ENCODE measurements at places on chromosomes 5 and 9. TPM values are rescaled to one million over a fixed set of nuclear protein-coding genes. Genes with fewer than 3 reads are reported as not detected.

DNA sequence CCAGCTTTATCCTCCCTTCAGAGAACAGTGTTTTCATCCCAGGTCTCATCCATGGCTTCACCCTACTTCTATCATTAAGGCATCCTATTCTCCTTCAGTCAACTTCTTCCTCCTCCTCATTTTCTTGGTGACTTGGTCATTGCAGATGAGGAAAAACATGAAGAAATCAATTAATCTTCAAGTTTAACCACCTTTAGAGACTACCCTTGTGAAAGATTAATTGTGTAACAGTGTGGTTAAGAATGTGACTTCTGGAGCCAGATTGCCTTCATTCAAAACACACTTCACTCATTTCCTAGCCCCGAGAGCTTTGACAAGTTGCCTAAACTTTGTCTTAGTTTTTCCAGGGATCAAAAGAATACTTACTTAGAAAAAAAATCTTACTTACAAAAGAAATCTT is 110.0 kb downstream of the STK32A start:
- no peak for DNase-seq
- H3K36me3 ChIP-seq = no peaks in the 10 kb centered on the region

Gene PCDHA9
- 0.36 TPM for total RNA-seq

DNA sequence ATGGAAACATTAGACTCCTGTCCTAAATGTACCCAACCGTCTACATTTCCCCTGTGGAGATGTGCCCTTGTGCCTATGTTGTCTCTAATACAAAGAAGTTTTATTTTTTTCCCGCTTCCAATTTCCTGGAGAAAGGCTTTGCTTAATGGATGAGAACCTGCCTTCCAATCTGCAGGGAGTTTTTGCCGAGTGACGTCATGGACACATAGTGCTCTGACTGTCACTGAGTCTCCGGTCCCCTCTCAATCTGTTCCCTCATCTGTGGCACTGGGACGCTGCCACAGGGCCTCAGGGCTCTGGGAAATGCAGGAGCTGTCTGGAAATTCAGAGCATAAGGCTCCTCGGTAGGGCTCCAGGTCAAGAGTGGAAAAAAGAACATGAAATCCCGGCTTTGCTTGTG is 144.8 kb downstream of the PDZD2 start:
- no peaks in the 10 kb centered on the region for H3K4me1 ChIP-seq
- no peaks in the 10 kb centered on the region for H3K27me3 ChIP-seq
- no peak overlapping the region for H3K27ac ChIP-seq

DNA sequence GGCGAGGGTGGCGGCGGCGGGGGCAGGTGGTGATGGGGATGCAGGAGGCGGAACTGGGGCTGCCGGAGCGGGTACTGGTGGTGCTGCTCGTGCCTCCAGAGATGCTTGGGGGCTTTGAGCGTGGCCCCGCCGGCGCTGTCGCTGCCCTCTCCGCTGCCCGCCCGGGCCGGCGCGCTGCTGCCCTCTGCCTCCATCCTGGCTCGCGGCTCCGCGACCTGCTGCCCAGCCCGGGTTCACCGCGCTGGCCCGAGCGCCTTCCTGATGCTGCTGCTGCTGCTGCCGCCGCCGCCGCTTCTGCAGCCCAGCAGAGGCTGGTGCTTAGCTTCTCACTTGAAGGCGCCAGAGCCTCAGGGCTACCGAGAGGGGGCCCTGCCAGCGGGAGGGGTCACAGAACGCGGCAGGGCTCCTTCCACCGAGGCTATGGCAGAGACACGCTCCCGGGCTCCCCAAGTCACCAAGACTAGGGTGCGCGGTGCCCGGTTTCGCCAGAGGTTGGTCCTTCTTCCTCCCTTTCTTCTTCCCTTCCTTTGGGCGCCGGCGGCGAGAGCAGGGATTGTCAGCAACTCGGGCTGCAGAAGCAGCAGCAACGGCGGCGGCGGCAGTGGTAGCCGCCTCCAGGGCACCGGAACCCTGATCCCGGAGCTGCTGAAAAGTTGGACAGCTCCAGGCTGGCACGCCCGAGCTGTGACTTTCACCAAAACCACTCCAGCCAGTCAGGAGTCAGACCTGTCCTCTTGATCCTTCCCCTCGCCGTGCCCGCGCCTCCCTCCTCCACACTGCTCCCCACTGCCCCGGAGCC is at the start of gene PDE4D:
PDE4D (minus strand) TSS at position 298 of the 799 bp plus-strand sequence.
- no peak within 1 kb of the TSS for H3K27ac ChIP-seq
- no peaks in the 10 kb centered on the region for H3K36me3 ChIP-seq
- peak; percentile 73 for DNase-seq
- no peaks in the 10 kb centered on the region for H3K4me1 ChIP-seq
- H3K27me3 ChIP-seq = no peaks in the 10 kb centered on the region
- H3K4me3 ChIP-seq = peak within 1 kb of the TSS; percentile 0

DNA sequence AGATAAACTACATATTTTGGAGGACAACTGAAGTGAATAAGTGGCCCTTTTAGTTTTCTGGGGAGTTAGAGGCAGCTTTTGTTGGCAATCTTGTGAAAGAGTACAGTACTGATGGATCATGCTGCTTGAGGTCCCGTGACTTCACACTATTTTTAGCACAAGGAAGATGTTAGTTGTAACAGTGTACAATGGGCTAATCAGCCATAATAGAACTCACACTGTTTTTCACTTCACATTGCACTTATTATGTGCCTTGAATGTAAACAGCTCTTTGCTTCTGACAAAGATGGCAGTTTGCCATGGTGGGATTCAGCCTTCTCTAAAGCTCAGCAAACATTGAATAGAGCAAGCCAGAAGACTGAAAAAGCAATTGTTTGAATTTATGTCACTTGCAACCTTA is 176.7 kb upstream of the ZNF608 start:
- H3K4me3 ChIP-seq = no peak overlapping the region
- no peak overlapping the region for H3K27ac ChIP-seq
- peaks cover 3% of the 10 kb centered on the region for H3K4me1 ChIP-seq
- no peak for DNase-seq
- no peaks in the 10 kb centered on the region for H3K36me3 ChIP-seq

DNA sequence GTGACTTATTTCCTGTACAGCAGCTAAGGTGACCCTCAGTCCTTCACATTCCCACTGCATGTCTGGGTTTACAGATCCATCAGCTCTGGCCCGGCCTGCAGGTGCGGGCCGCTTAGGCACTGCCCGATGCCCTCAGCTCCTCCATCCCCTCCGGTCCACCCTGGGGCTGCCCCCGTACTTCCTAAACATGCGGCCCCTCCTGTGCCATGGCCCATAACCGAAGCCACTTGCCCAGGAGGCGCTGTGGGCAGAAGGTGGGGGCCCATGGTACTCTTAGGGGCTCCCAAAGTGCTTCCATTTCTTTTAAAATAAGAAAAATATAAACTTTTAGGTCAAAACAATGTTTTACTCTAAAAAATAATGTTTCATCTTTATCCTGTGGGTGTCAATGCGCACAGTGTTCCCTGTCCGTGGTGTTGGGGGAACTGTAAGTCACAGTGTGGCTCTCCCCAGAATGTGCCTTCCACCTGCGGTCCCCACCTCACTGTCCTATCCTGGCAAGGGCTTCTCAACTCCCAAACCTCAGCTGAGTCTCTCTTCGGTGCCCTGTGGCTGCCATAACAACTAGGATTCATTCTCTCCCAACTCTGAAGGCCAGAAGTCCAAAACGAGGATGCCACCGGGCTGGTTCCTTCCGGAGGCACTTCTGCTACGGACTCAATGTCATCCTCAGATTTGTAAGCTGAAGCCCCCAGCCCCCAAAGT is 132.7 kb upstream of the LPCAT1 start:
- H3K27ac ChIP-seq = no peak overlapping the region
- peaks cover 1% of the 10 kb centered on the region for H3K27me3 ChIP-seq
- H3K4me1 ChIP-seq = no peaks in the 10 kb centered on the region
- H3K4me3 ChIP-seq = no peak overlapping the region
- DNase-seq = no peak

- H3K27ac ChIP-seq = no peak overlapping the region
- no peak overlapping the region for H3K4me3 ChIP-seq
- no peak for DNase-seq
- H3K27me3 ChIP-seq = no peaks in the 10 kb centered on the region
- no peaks in the 10 kb centered on the region for H3K36me3 ChIP-seq
These were observed 250.9 kb downstream of the ADGRV1 start for GRCh38 chr5:90809311-90810056.

DNA sequence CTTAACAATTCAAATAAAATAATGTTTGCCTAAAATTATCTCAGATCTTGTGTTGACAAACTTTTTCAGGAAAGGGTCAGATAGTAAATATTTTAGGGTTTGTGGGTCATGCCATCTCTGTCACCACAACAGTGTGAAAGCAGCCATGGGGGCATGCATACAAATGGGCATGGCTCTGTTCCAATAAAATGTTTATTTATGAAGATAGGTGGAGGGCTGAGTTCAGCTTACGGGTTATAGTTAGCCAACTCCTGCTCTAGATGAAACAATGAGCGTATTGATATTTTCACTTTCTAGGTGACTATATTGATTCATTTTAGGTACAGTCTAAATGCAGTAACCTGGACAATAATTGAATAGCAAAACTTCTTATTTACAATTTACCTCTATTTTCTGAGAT is 533.8 kb upstream of the CLINT1 start:
- no peaks in the 10 kb centered on the region for H3K4me1 ChIP-seq
- DNase-seq = no peak
- no peak overlapping the region for H3K27ac ChIP-seq
- H3K4me3 ChIP-seq = no peak overlapping the region
- no peaks in the 10 kb centered on the region for H3K36me3 ChIP-seq

Gene SAXO1
- 0.24 TPM for total RNA-seq

DNA sequence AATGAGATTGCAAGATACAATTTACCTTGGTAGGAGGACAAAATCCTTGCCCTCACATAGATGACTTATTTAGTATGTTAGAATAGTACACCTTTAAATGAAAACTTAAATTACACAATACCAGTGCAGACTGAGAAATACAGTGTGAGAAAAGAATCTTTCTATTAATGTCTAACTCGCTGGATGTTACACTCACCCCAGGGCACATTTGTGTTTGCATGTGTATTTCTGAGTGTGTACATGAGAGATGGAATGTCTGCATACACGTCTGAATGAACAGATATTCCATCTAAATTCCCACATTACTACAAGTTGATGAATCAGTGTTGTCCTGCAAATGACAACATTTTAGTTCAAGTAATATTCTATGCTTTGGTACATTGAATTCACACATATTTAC is 99.8 kb downstream of the KLHL3 start:
- no peak overlapping the region for H3K4me3 ChIP-seq
- no peak overlapping the region for H3K27ac ChIP-seq
- H3K36me3 ChIP-seq = no peaks in the 10 kb centered on the region

GRCh38 chr5:148791334-148791667 is 35.1 kb upstream of the ADRB2 start:
- no peak overlapping the region for H3K27ac ChIP-seq
- H3K4me1 ChIP-seq = no peaks in the 10 kb centered on the region
- no peak for DNase-seq
- no peaks in the 10 kb centered on the region for H3K36me3 ChIP-seq

- no peaks in the 10 kb centered on the region for H3K4me1 ChIP-seq
- H3K27ac ChIP-seq = no peak overlapping the region
- H3K4me3 ChIP-seq = no peak overlapping the region
These were observed 148.3 kb downstream of the ESM1 start for GRCh38 chr5:54837093-54837492.

DNA sequence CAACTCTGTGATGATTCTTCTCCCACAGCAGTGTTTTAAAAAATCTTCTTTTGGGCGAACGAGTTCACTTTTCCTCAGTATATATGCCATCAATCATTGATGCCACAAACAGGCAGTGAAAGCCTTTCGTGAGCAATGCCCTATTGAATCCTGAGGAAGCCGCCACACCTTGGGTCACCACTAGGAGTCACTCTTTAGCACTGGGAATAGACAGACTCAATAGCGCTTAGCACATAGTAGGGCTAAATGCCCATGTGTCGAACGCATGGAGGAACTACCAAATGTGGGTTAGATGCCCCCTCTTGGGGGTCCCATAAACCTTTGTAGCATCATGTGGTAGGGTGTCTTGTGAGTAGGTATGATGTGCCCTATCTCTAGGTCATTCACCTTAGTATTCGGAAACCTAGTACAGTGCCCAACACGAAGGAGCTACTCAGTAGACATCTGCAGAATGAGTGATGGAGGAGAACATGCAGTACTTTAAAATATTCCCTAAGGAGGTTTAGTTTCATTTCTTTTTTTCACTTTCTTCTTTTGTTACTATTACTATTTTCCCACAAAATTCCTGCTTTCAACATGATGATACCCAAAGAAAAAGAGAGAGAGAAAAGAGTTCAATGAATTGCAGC is 603.7 kb downstream of the BNC2 start:
- no peak overlapping the region for H3K4me3 ChIP-seq
- H3K27ac ChIP-seq = no peak overlapping the region
- no peaks in the 10 kb centered on the region for H3K27me3 ChIP-seq
- H3K4me1 ChIP-seq = no peaks in the 10 kb centered on the region
- no peak for DNase-seq

Gene TMED7
- 98.6 TPM for total RNA-seq

Gene MRNIP
- 46.6 TPM for total RNA-seq

GRCh38 chr5:5178136-5178535 is 38.0 kb downstream of the ADAMTS16 start:
- H3K4me1 ChIP-seq = no peaks in the 10 kb centered on the region
- H3K27me3 ChIP-seq = no peaks in the 10 kb centered on the region
- no peak overlapping the region for H3K4me3 ChIP-seq
- no peak overlapping the region for H3K27ac ChIP-seq

Gene PITX1
- total RNA-seq = 0.39 TPM

GRCh38 chr5:25744908-25745307 is 1100.1 kb upstream of the CDH10 start:
- H3K4me1 ChIP-seq = no peaks in the 10 kb centered on the region
- DNase-seq = no peak
- no peaks in the 10 kb centered on the region for H3K27me3 ChIP-seq
- no peak overlapping the region for H3K4me3 ChIP-seq
- H3K27ac ChIP-seq = no peak overlapping the region

- no peaks in the 10 kb centered on the region for H3K27me3 ChIP-seq
- no peaks in the 10 kb centered on the region for H3K4me1 ChIP-seq
- no peak for DNase-seq
- no peak overlapping the region for H3K27ac ChIP-seq
- no peak overlapping the region for H3K4me3 ChIP-seq
These were observed 1.4 kb downstream of the RALGPS1 start for GRCh38 chr9:126915846-126916543.

Gene GBGT1
- 28.9 TPM for total RNA-seq

DNA sequence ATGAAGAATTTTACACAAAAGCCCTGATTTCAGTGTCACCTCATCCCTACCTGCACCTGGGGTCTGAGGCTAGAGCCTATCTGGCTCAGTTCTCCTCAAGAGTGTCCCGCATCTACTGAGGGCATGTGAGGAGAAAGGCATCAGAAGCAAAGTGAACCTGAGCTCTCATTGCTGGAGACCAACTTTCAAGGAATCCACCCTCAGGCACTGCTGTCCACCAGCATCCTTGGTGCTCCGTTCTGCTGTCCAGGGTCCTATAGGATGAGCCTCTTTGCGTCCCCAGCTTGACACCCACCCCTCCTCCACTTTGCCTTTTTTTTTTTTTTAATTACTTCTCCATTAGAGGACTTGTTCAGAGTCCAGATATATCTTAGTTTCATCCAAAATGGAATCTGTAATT is 49.5 kb downstream of the CAMSAP1 start:
- DNase-seq = no peak
- H3K27ac ChIP-seq = no peak overlapping the region
- no peak overlapping the region for H3K4me3 ChIP-seq
- no peaks in the 10 kb centered on the region for H3K27me3 ChIP-seq
- H3K36me3 ChIP-seq = no peaks in the 10 kb centered on the region
- no peaks in the 10 kb centered on the region for H3K4me1 ChIP-seq
